ENCODE measurements at places on chromosomes 6 and 20.

DNA sequence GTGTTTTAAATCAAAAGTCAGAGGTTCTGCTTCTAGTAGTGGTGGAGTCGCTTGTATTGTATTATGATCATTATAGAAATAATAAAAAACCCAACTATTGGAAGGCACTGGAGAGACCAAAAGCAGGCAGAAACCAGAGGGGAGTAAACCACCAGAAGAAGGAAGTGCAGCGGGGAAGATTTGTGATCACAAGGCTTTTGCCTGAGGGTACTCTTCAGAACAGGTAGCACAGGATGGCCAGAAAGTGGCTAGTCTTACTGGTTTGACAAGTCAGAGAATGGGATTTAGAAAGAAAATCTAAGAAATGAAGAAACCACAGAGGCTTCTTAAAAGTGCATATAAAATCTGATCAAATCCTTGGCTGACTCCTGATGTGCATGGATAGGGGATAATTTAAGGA is 24.0 kb downstream of the MAPK13 start:
- DNase-seq, result no peak

DNA sequence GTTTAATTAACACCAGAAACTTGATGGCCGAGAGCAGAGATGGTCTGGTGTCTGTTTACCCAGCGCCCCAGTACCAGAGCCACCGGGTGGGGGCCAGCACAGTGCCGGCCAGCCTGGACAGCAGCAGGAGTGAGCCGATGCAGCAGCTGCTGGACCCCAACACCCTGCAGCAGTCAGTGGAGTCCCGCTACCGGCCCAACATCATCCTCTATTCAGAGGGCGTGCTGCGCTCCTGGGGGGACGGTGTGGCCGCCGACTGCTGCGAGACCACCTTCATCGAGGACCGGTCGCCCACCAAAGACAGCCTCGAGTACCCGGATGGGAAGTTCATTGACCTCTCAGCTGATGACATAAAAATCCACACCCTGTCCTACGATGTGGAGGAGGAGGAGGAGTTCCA is 73.7 kb downstream of the SYNDIG1 start:
- DNase-seq, result no peak

- no peak for DNase-seq
These were observed 148.5 kb upstream of the TAB2 start for GRCh38 chr6:149168968-149169367.

GRCh38 chr6:11682561-11682975 is 96.0 kb downstream of the ADTRP start:
- DNase-seq, result no peak

GRCh38 chr6:3571836-3572235 is 115.0 kb upstream of the SLC22A23 start:
- DNase-seq, result no peak

- no peak for DNase-seq
These were observed 215.1 kb upstream of the QKI start for GRCh38 chr6:163199371-163199770.

- no peak for DNase-seq
These were observed 341.2 kb downstream of the SAMD5 start for GRCh38 chr6:147849401-147850330.

- no peak for DNase-seq
These were observed 11.6 kb downstream of the CDH22 start for GRCh38 chr20:46296526-46297250.

All from uterus (tissue), 4 donors.